ENCODE measurements at places on chromosomes 13 and 19.

DNA sequence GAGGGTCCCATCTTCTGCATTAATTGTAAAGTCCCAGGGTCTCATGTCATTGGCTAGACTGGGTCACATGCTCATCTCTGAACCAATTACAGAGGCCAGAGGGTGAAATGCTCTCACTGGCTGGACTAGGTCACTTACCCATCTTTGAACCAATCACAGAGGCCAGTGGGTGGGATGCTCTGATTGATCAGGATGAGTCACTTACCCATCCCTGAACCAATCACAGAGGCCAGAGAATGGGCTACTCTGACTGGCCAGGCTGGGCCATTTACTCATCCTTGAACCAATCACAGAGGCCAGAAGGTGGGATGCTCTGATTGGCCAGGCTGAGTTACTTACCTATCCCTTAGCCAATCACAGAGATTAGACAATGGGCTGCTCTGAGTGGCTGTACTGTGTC lies 5.3 kb downstream of the MISP start:
- DNase-seq, result no peak

DNA sequence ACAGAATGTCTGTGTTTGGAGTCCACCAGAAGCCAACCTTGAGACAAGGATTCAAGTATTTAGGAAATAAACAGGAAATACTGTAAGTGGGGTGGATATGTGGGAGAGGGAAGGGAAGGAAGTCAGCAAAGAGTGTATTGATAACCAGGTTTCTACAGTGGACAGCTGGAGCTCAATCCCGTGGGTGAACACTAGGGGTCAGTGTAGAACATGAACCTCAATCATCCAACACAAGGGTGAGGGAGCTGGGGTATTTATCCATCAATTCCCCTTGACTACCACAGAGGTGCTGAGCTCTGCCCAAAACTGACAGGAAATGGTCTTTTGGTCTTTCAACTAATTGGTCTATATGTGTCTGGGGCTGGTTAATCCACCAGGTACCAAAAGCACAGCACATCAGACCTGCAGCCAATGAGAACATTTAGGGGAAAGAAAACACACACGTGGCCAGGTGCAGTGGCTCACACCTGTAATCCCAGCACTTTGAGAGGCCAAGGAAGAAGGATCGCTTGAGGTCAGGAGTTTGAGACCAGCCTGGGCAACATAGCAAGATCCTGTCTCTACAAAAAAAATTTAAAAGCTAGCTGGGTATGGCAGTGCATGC lies 5.6 kb upstream of the SYDE1 start:
- no peak for DNase-seq

GRCh38 chr13:76732367-76732766 lies 153.8 kb downstream of the KCTD12 start:
- DNase-seq, result no peak

- DNase-seq, result no peak
Observed at GRCh38 chr13:106568299-106569003, 514 bp upstream of the ARGLU1 start.

DNA sequence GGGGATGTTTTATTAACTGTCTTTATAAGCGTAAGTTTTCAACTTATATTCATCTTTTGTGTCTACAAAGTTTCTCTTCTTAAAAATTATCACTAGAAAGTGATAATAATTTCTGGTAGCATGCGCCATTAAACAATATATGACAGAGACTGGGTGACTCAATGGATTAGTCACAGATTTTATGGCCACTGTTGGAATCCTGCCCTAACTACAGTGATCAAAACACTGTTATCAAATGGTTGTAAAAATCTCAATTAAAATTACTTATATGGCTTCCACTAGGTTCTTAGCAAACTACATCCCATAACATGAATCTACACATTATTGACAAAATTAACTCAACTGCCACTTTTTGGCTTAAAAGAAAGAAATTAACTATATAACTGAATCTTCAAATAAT lies 350.0 kb downstream of the DACH1 start:
- DNase-seq, result no peak

DNA sequence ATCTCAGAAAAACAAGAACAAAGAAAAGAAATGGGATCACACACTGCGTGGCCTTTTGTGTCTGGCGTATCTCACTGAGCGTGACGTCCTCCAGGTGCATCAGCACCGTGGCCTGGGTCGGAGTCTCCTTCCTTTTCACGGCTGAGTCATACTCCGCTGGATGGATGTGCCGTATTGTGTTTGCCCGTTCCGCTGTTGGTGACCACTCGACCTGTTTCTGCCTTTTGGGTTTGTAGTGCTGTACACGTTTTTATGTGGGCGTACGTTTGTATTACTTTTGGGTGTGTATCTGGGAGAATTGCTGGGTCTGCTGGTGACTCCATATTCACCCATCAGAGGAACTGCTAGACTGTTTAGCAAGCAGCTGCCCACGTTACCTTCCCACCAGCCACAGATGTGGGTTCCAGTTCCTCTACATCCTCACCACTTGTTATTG lies 11.4 kb downstream of the ARID3A start:
- DNase-seq, result no peak

DNA sequence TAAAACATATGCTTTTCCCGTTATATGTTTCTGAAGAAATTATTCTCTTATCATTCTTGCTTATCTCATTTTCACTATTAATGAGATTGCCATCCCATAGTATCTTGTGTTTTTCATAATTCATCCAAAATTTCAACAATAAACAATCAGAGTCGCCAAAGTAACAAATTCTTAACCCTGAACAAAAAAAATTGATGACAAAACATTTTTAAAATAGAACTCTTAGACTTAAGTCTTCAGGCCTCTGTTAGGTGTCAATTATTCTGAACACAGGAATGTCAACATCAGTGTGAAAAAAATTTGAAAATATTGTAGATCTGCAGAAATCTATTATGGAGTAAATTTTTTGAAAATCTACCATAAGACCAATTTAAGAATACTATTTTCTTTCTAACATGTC lies 37.4 kb downstream of the NEK5 start:
- no peak for DNase-seq

GRCh38 chr19:4052114-4052992 lies 14.3 kb downstream of the ZBTB7A start:
- DNase-seq, result no peak

DNA sequence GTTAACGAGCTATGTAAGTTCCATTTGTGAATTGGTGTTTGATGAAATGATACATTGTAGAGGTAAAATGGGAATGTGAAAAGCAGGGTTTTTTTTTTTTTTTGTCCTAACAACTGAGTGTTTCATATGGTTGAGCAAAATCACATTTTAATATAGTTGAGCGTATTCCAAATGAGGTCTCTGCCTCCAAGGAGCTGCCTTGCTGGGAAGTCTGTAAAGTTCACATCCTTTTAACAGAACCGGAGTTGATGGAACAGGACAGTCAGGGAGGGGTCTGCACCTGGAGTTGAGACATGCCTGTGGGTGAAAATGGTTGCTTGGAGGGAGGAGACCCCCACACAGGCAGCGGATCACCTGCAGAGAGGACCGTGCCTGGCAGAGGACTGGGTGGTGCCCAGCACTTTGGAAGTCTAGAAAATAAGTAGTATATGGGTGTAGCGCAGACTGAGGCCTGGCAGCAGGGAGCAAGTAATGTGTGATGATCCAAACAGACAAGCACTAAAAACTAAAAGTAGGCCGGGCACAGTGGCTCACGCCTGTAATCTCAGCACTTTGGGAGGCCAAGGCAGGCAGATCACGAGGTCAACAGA lies 75.2 kb upstream of the UBAC2 start:
- DNase-seq, result no peak

GRCh38 chr13:69319656-69320055 lies 788.0 kb upstream of the ATXN8OS start:
- no peak for DNase-seq

DNA sequence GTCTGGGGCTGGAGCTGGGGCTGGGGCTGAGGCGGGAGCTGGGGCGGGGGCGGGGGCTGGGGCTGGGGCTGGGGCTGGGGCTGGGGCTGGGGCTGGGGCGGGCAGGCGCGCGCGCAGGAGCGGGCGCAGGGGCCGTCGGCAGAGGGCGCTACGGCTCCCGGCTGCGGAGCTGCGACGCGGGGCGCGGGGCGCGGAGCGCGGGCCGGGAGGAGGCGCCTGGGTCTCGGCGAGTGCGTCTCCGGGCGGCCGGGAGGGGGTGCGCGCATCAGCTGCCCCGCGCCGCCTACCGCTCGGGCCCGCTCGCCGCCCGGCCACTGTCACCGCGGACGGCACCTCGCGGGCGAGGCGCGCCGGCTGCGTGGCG lies 422 bp upstream of the MTUS2 start:
- DNase-seq, result peak; percentile 77

- DNase-seq, result no peak
Observed at GRCh38 chr13:99371956-99372355, 64.8 kb upstream of the GPR183 start.

- no peak for DNase-seq
Observed at GRCh38 chr13:41127701-41128100, 4.9 kb downstream of the KBTBD6 start.

- DNase-seq, result peak; percentile 75
Observed at GRCh38 chr19:53982001-53982451, 9.4 kb upstream of the CACNG6 start.

- no peak for DNase-seq
Observed at GRCh38 chr13:55341891-55342290, 1798.8 kb upstream of the PRR20A start.

DNA sequence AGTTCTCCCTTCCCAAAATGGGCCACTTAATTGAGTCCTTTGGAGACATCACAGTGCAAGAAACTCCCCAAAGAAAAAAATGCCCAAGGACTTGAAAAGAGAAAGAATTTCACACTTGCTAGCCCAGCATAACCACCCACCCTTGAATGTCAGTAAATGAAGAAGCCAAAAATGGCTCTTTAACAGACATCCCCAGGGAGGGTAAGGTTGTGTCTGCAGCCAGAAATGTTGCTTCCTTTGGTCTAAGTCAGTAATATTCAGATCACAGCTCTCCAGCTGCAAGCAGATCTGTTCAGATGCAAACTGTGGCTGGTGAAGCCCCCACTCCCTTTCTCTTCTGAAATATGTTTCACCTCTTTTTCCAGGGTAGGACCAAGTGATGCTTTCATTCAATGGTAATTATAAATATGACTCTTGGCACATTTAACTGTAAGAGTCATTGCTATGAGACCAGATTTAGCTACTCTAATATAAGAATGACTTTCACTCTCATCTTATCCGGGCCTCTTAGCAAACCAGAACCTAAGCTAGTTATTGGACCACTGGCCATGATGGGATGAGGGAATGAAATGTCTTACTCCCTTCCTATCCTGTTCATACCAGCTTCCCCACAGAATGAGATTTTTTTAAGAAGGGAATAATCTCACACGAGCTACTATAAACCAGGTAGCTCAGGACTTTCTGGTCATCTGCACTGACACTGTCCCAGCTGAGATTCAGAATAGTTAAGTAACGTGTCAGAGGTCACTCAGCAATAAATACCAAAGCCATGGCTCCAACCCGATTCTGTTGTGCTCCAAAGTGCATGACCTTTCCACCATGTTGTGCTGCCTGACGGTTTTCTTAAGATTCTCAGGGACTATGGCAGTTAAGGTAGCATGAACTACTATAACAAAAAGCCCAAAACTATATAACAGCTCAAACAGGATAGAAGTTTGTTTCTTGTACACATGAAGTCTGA lies 234.1 kb downstream of the FOXO1 start:
- no peak for DNase-seq

DNA sequence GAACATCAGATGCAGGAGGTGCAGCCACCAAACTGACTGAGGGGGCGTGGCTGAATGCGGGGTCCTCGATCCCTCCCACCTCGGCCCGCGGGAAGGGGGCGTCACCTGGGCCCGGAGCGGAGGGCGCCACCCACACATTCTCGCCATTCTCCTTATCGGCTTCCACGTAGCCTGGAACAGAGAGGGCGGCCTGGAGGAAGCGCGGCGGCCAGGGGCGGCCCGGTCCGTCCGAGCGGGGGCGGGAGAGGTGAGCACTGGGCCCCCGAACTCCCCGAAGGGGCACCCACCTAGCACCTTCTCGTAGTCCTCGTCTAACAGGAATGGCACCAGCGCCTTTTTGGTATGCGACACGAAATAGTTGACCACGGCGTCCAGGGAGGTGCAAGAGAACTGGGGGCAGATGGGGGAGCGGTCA lies 11.8 kb downstream of the STAP2 start:
- DNase-seq, result peak; percentile 55

DNA sequence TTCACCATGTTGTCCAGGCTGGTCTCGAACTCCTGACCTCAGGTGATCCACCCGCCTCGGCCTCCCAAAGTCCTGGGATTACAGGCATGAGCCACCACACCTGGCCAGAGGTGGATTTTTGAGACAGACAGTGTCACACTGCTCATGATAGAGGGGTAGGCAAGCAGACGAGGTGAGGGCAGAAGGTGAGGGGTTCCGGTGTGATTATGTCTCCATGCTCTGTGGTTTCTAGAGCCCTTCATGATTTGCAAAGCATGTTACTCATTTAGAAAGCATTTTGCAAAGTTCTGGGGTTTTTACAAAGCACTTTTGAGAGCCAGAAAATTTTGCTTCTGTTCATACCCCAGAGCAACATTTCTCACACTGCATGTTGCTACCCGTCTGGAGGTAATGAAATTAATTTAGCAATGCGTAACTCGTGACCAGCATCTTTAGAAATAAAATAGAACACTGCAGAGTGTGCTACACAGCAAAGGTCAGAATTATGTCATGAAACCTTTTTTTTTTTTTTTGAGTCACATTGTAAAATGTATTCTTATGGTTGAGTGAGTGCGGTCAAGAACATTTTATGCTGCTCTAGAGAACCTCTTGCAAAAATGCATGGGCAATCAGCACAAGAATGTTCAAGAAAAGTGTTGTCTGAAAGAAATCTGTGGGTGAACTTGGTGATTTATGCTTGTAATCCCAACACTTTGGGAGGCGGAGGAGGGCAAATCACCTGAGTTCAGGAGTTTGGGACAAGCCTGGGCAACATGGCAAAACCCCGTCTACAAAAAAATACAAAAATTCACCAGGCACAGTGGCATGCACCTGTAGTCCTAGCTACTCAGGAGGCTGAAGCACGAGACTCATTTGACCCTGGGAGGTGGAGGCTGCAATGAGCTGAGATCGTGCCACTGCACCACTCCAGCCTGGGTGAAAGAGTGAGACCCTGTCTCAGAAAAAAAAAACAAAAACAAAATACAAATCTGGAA lies 58.0 kb downstream of the MAP4K1 start:
- no peak for DNase-seq

DNA sequence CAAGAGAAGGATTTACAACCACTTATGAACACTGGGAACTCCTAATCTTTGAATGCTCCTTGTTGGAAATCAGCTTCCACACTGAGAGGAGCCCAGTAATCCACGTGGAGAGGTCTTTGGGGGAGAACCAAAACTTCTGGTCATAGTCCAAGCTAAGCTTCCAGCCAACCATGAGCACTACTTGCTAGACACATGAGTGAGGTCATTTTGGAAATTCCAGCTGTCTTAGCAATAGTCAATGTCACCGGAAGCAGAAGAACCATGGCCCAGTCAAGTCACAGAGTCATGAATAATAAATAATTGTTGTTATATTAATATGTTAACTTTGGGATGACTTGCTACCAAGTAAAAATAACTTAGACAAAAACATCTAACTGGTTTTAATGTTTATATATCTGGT lies 324.9 kb upstream of the SGCG start:
- DNase-seq, result no peak

GRCh38 chr13:108249150-108249549 lies 20.4 kb upstream of the TNFSF13B start:
- DNase-seq, result no peak

- no peak for DNase-seq
Observed at GRCh38 chr19:6030214-6030507, 52.2 kb upstream of the RANBP3 start.

GRCh38 chr19:52963247-52963618 lies 552 bp upstream of the ZNF816 start:
- DNase-seq, result peak; percentile 54

GRCh38 chr19:4338441-4339355 lies at the start of gene STAP2:
Gene STAP2 (minus strand): TSS chr19:4338827. CDS start chr19:4338753, 74 bp downstream.
- DNase-seq, result peak; percentile 87

All from kidney (tissue), 22 donors.